ENCODE measurements at places on chromosomes 11 and 22. TPM values are rescaled to one million over a fixed set of nuclear protein-coding genes. Genes with fewer than 3 reads are reported as not detected.

The FOLH1 gene
- total RNA-seq = not detected

The MISFA gene
- total RNA-seq = 2.0 TPM

The LRRC10B gene
- total RNA-seq = 0.08 TPM

The JAM3 gene
- total RNA-seq = 4.4 TPM

The TENM4 gene
- 0.01 TPM for total RNA-seq

The CARD18 gene
- total RNA-seq = not detected

The GAL gene
- total RNA-seq = 19.3 TPM

The CRYAB gene
- total RNA-seq = 4.6 TPM

The ASPHD2 gene
- 1.3 TPM for total RNA-seq

The THY1 gene
- total RNA-seq = 12.7 TPM

The TBC1D10A gene
- total RNA-seq = 12.4 TPM

The SYT7 gene
- 1.1 TPM for total RNA-seq

The MYEOV gene
- 113 TPM for total RNA-seq

The C1QTNF5 gene
- total RNA-seq = not detected

The DGAT2 gene
- total RNA-seq = 2.3 TPM
